ENCODE measurements at places on chromosomes 2 and 18.

- DNase-seq = no peak
These were observed 6.2 kb downstream of the SPAG16 start for GRCh38 chr2:213290501-213290900.

DNA sequence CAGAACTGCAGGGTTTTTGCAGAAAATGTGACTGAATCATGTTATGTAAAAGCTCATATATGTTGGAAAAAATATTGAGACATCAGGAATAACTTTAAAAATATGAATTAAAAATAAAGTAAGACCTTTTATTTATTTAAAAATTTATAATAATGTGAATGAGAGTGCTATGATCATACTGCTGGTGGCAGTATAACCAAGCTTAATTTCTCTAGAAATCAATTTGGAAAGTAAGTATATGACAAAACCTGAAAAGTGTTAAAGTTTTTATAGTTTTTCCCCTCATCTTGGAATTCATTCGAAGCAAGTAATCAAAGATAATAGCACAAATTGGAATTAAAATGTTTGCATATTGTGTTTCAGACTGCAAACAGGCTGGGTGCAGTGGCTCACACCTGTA, 7.5 kb downstream of the SLC39A10 start:
- no peak for DNase-seq

DNA sequence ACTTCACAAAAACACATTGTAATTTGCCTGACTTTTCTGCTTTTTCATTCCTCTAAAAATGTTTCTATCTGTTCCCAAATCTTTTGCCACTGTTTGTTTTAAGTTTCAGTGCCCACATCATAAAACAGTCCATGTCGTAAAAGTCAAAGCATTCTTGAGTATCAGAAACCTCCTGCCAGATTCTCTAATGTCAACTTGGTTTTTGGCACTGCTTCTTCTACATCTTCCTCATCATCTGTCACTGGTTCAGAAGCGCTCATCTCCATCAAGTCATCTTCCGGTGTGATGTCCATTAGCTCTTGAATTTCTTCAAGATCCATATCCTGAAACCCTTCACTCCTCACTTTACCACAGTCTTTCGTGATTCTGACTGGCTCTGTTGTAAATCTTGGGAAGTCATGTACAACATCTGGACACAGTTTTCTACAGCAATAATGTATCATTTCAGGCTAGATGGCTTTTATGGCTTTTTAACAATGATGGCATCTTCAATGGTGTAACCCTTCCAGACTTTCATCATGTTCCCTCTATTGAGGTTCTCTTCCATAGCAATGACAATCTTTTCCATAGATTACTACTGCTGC, 19.6 kb downstream of the CUL3 start:
- DNase-seq = no peak

GRCh38 chr2:170997893-170998597, 69.0 kb downstream of the GORASP2 start:
- no peak for DNase-seq

GRCh38 chr18:49704334-49704733, 109.0 kb downstream of the ACAA2 start:
- no peak for DNase-seq

- no peak for DNase-seq
These were observed at the start of gene NETO1 for GRCh38 chr18:72867746-72868584. Gene NETO1, minus strand, starts transcription at chr18:72867987. Its CDS starts 696 bp downstream, at chr18:72867291.

GRCh38 chr2:171712051-171712450, 24.8 kb downstream of the DYNC1I2 start:
- DNase-seq = no peak

GRCh38 chr2:46891956-46892553, 23.6 kb downstream of the MCFD2 start:
- DNase-seq = no peak

- DNase-seq = no peak
These were observed 114.1 kb upstream of the PKDCC start for GRCh38 chr2:41933585-41934320.

- DNase-seq = no peak
These were observed 103.6 kb upstream of the BOD1L2 start for GRCh38 chr18:57043241-57043640.

DNA sequence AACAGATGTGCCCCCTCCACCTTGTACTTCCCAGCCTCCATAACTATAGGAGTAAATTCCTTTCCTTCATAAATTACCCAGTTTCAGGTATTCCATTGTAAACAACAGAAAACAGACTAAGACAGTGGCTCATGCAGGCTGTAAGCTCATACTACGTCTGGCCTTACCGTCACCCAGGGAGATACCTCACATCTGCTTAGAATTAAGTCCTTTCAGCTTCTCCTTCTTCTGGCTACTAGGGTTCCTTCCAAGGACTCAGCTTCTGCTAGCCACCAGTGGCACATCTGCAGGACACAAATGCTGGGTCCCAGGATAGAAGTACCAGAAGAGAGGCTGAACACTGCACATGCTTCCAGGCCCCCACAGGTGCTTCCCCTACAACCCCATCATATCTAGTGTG, 22.4 kb upstream of the FEZ2 start:
- DNase-seq = no peak

GRCh38 chr2:216474925-216475670, 23.5 kb upstream of the RPL37A start:
- no peak for DNase-seq

GRCh38 chr2:220533485-220533884, 906.1 kb downstream of the SLC4A3 start:
- no peak for DNase-seq

GRCh38 chr2:43754180-43754579, 19.7 kb upstream of the DYNC2LI1 start:
- DNase-seq = no peak

DNA sequence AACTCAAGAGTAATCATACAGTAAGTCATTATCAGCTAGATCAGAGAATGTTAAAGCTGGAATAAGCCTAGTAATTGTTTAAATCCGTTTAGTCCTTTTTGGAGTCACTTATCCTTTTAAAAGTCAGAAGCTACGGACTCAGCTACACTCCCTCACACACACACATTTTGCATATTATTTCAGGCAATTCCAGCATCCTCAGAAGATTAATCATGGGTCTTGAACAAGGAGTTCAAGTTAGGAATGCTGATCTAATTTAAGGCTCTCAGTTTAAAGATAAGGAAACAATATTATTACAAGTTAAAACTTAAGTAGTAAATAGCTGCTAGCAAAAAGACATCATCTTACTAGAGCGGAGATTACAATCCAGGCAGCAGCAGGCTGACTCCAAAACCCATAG, 74.3 kb downstream of the GTF3C3 start:
- DNase-seq = no peak

DNA sequence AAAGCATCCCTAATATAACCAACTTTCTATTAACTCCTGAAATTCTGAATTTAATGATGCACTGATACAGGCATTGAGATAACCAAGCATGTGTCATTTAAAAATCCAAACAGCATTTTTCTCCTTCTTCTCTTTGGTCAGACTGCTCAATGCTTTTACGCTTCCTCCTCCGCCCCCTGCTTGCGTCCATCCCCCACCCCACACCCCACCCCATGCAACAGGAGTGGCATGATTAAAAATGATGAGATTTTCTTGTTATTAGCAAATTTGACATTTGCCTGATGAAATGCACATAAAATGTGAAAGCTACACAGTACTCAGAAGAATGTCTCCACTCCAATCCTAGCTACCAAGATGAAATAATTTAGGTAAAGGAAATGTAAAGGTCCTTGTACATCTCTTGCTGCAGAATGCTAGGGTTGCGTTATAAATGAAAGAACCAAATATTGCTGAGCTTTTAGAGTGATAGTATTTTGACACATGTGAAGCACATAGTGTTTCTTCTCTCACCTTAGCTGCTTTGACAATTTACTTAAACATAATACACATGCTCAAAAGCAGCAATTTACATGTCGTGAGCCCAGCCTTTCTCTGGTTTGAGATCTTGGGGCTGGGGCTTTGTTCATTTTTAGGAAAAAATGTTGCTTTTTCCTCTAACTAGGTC, 263.8 kb downstream of the MEIS1 start:
- DNase-seq = no peak

DNA sequence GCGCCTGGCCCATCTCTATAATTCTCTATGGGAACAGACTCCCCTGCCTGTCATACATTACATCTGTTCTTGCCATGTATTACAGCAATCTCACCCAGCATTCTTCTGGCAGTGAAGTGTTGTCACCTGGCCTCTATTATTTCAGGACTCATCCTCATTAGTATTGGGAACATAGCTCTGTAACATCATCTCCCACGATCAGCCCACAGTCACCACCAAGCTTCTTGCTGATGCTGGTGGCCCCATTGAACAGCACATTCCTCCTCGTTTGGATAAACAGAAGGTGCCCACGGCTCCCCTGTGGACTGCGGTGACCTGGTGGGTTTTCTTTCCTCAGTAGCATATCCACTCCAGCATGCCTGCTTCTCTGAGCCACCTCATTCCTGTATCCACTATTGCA, 21.5 kb downstream of the CHCHD5 start:
- no peak for DNase-seq

DNA sequence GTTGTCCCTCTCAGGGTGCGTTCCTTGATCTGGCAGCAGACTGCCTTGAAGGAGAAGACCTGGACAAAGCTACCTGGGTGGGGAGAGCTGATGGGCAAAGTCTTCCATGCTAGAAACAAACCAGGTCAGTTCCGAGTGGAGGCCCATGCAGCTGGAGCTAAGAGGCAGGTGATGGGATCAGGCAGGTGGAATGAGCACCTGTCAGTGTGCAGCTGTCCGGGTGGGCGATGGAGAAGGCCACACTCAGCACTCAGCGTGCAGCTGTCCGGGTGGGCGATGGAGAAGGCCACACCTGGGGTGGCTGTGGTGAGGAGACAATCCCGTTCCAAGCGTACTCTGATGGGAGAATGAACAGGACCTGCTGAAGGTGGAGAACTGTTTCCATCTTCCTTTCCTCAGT, 237.3 kb upstream of the MYT1L start:
- no peak for DNase-seq

DNA sequence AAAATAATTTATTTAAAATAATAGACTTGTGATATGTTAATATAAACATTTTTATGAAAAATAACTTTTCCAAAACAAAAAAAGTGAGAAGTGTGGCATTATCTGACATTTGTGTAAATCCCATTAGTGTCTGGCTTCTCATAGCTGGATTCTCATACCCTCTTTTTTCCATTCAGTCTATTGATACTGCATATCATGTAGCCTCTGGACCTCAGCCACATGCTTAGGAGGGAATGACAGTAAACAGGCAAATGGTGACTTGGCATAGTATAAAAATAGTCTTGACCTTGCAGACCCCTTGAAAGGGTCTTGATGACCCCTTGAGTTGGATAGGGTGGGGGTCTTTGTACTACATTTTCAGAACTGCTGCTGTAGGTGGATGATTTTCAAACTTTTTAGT, 29.2 kb downstream of the GALNT1 start:
- DNase-seq = no peak

DNA sequence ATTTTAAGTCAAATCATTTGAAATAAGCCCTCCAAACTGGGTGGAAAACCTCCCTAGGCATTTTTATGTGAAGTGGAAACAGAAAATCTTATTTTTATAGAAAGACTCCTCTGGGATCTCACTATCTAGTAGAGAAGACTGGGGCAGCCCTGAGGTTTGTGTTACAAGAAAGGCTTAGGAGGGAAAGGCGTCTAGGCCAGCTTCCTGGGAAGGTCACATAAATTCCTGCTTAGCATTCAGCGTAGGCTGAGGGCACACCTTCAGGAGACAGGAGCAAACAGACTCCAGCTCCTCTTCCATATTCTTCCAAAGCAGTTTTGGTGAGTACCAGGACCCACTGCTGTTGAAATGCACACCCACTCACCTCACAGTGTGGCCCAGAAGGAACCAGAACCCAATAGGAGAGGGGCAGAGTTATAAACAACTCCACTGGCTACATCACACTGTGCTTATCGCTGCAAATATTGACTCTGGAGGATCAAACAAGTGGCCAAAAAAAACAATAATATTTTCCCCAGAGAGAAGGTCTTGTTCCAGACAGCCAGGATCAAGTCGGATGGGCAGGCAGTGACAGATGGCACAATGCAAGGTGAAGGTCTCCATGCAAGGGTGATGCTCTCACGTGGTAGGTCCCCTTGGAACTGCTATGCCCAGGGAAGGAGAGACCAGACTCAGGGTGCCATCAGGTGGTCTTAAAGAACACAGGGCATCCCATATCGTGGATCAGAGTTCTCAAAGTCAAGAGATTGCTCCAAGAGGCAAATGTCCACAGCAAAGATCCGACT, 17.7 kb upstream of the IGFBP2 start:
- no peak for DNase-seq

- DNase-seq = no peak
These were observed 347.0 kb downstream of the KIAA1328 start for GRCh38 chr18:37175727-37176620.

GRCh38 chr2:46431481-46432235, 47.7 kb upstream of the TMEM247 start:
- no peak for DNase-seq

- no peak for DNase-seq
These were observed 4.0 kb upstream of the ZFP36L2 start for GRCh38 chr2:43230351-43230885.

DNA sequence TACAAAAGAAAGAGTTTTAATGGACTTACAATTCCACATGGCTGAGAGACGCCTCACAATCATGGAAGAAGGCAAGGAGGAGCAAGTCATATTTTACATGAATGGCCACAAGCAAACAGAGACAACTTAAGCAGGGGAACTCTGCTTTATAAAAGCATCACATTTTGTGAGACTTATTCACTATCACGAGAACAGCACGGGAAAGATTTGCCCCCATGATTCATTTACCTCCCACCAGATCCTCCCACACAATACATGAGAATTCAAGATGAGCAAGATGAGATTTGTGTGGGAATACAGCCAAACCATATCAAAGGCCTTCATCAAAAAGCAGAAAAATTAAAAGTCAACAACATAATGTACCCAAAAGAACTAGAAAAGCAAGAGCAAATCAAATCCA, 111.0 kb upstream of the RPRM start:
- DNase-seq = no peak

- DNase-seq = no peak
These were observed 14.1 kb downstream of the SATB2 start for GRCh38 chr2:199443589-199444130.

DNA sequence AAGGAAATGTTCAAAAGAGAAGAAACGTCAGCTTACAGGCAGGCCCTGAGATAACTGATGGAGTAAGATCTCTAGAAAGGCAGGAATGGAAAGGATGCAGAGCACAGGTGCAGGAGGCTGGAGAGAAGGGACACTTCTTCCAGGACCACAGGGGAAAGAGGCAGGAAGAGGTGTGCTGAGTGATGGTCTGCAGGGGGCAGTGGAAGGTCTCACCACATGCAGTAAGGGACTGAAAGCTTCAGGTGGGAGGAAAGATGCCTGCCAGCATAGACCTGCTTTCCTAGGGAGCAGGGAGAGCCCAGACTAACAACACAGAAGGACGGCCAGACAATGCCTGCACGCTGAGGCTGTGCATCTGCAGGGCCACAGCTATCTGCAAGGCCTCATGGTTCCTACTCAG, 156.8 kb downstream of the L3MBTL4 start:
- DNase-seq = no peak

DNA sequence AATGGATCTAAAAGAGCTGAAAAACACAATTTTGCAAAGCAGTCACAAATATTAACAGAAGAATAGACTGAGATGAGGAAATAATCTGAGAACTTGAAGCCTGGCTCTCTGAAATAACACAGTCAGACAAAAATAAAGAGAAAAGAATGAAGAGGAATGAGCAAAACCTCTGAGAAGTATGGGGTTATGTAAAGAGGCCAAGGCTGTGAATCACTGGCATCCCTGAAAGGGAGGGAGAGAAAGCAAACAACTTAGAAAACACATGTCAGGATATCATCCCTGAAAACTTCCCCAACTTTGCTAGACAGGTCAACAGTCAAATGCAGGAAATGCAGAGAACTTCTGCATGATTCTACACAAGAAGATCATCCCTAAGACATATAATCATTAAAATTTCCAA, 73.5 kb upstream of the LHCGR start:
- no peak for DNase-seq

Measured in stimulated activated CD4-positive, alpha-beta T cell treated with anti-CD3 and anti-CD28 coated beads, Interleukin-15, amount 100 ng/mL, for 1 hour (primary cell).